ENCODE measurements at places on chromosomes 7 and 10.
A peak's percentile ranks its signal among the peaks of the same experiment; 100 is the strongest.

DNA sequence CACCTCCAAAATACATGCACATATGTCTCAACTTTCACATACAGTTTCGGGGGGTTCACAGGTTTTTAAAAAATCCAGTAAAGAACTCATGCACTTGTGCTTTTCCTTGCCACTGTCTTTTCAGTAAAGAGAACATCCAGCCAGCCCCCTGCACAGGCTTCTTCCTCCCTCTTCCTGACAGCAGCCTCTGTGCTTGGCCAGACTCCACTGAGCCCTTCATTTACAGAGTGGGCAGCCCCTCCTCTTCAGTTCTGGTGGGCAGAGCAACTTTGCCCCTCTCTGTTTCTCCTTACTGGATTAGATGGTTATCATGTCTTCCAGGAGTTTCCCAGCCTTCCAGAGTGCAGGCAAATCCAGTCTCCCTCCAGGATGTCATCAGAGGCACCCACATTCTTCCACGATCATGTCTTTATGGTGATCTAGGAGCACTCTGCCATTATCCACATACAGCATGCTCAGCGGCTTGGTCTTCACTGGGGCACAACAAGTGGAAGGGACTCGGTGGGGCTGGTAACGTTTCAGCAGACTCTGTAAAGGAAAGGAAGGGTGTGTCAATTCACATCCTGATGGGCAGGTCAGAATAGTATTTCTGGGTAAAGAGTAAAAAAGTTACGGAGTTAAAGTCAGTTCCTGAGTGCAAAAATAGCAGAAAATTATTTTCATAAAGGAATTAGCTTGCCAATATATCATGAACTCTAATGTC, 8.8 kb downstream of the NODAL start:
- no peak for DNase-seq

- no peak for DNase-seq
These were observed 786.6 kb downstream of the LRMDA start for GRCh38 chr10:76218035-76218434.

- no peak for DNase-seq
These were observed 10.3 kb downstream of the CRHR2 start for GRCh38 chr7:30671793-30672465.

DNA sequence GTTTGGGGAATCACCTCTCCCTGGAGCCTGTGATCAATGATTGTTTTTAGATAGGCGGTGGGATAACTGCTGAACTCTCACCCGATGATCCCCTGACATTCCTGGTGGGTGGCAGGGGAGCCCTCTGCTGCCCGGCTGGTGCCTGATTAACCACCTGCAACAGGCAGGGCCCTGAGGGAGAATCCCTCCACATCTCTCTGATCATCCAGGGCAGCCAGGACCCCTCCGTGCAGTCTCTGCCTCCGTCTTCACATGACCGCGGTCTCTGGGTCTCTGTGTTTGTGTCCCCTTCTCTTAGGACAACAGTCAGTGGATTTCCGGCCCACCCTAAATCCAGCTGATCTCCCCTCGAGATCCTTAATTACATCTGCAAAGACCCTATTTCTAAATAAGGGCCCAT, 17.4 kb downstream of the CALML5 start:
- no peak for DNase-seq

DNA sequence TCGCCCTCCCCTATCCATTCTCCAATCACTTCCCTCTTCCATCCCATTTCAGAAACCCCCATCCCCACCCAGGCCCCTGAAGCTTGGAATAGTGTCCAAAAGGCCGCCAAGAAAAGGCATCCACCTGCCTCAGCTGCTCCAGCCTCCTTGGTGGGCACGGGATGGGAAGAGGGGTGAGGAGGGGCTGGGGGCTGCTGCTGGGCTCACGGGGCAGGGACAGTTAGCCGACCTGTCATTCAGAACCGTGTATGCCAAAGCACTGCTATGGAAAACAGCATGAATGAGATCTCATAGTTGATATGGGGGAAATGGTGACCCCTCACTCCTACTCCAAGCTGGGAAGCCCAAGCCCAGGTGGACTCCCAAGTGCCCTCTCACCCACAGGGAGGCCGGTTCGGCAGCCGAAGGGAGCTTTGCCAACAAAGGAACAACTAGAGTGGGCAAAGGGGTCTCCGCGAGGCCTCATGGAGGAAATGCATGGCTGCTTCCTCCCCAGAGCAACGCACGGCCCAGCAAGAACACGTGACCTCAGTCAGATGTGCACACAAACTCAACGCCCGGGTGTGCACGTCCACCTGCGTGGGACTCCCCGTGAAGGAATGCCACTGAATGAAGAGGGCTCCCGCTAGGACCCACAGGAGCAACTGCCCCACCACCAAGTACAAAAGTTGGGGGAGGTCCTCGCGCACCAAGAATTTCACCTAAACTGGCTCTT, 52.5 kb downstream of the EBF3 start:
- DNase-seq, result no peak

DNA sequence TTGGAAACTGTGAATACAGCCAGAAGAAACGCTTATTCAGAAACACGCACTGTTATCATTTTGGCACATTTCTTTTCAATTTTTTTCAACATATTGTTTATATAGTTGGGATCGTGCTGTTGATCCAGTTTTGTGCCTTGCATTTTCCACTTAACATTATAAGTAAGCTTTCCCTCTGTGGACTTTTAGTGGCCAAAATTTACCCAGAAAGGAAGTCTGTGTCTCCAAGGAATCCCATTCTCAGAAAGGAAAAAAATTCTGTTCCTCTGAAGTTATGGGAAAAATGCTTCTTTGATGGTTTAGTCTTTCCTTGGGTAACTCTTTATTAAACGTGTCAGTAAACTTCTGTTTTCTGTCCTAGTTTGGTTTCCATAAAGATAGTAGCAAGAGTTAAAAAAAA, 280.0 kb downstream of the REEP3 start:
- DNase-seq, result no peak

- DNase-seq, result no peak
These were observed 20.7 kb downstream of the AVL9 start for GRCh38 chr7:32515890-32516550.

- no peak for DNase-seq
These were observed 110.2 kb downstream of the SEM1 start for GRCh38 chr7:96599288-96599936.

- DNase-seq, result no peak
These were observed 49.0 kb upstream of the TPK1 start for GRCh38 chr7:144884896-144885295.

- no peak for DNase-seq
These were observed 126.5 kb downstream of the MYL10 start for GRCh38 chr7:101502466-101503098.

- DNase-seq, result no peak
These were observed 3.7 kb downstream of the SAMD8 start for GRCh38 chr10:75115137-75115536.

- DNase-seq, result no peak
These were observed 15.2 kb downstream of the IL2RA start for GRCh38 chr10:6046773-6047611.

- DNase-seq, result no peak
These were observed 271.9 kb downstream of the ADARB2 start for GRCh38 chr10:1465418-1465911.

- no peak for DNase-seq
These were observed 36.9 kb upstream of the KDM7A start for GRCh38 chr7:140213684-140214074.

DNA sequence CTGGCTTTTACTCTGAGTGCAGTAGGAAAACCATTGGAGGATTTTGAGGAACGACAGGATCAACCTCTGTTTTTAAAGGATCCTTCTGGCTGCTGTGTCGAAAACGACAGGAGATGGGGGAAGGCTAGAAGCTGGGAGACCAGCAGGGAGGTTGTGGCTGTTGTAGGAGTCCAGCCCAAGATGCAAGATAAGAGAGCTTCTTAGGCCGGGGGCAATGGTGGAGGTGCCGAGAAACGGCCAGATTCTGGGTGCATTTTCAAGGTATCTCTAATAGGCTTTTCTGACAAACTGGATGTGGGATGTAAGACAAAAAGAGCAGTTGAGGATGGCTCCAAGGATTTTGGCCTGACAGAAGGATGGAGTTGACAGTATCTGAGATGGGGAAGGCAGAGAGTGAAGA, 10.3 kb upstream of the PVRIG start:
- DNase-seq, result no peak

DNA sequence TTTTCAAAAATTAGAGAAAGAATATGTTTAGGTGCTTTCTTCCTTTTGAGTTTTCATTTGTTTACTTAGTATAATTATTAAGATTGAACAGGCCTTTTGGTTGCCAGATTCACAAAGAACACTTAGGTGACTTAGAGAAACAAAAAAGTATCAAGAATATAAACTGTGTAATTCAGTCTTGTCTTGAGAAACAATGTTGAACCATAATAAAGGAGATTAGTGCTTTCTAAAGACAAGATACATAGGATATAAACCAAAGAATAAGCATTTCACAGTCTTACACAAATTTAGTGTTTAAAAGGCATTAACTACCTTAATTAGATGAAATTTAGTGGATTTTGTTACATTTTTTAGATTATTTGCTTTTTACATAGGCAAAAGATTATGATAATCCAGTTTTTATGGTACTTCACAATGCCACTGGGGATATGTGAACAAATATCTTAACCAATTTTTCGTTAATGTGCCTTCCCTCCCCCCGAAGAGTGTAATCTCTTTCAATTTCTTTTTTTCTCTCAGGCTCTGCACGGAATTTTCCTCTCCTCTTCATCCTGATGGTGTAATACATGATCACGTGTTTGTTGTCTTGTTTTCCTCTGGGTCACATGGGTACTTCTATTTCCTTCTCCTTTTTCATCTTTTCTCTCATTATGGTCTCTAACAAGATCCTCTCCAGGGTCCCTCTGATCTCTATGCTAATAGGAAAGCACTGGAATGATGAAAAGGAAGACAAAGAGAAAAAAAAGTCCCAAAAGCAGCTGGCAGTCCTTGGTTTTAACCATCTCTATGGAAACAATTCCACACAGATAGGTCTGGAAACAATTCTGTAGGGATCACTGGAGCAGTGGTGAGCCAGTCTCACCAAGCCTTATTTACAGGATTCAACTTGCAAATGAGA, 3.7 kb upstream of the HNRNPH3 start:
- DNase-seq, result no peak

- no peak for DNase-seq
These were observed 17.1 kb downstream of the CNNM1 start for GRCh38 chr10:99346247-99346646.

- DNase-seq, result no peak
These were observed 209.1 kb upstream of the PODXL start for GRCh38 chr7:131765575-131765974.

DNA sequence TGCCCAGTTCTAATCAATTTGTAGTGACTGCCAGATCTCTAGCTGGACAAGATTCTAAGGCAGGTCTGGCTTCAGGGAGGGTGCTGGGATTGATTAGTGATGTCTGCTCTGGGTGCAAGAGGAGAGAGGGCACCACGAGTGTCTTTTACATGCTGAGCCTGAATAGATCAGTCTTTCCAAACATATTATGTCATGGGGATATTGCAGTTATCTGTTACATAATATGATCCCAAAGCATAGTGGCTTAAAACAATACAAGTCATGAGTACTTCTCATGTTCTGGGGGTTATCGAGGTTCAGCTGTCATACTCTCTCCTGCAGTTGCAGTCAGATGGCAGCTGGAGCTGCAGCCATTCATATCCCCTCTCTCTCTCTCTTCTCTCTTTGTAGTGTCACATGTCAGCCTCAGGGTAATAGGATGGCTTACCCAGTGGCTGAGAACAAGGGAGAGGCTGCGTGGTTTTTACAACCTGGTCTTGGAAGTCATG, 26.0 kb downstream of the SLC29A3 start:
- no peak for DNase-seq

GRCh38 chr10:22849077-22849805, 78.6 kb upstream of the ARMC3 start:
- DNase-seq, result peak; percentile 20

DNA sequence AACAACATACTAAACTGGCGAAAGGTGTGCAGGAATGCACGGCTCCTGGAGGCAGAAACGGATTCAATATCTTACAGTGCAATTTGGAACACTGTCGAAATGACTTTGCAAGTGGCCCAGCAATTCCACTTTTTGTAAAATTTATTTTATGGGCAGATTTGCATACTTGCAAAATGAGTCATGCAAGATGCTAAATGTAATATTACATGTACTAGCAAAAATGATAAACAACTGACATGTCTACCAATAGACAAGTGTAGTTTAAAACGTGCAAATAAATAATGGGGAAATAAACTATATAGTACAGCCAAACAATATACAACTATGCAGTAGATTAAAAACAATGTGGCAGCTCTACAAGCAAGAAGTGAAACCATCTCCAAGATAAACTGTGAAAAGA, 97.7 kb downstream of the ARHGAP12 start:
- DNase-seq, result no peak

- DNase-seq, result no peak
These were observed 7.1 kb downstream of the CABCOCO1 start for GRCh38 chr10:61669849-61670248.

- DNase-seq, result no peak
These were observed 30.0 kb upstream of the INHBA start for GRCh38 chr7:41732843-41733306.

DNA sequence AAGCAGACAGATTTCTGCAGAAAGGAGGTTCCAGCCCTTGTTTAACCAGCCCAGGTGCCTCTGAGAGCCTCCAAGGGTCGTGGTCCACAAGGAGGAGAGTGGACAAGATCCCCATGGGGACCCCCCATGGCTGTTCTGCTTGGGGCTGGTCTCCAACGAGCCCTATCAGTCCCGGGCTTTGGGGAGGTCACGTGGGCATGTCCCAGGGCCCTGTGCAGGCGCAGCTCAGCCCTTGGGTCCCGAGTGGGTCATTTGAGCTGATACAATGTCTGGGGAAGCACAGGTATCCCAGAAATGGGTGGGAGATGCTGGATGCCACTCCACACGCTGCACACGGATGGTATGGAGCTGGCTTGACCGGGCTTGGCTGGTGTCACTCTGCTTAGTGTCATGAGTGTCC, 57.8 kb downstream of the NPTX2 start:
- DNase-seq, result no peak

- DNase-seq, result no peak
These were observed 486.8 kb upstream of the ANKRD30A start for GRCh38 chr10:36638462-36639155.

DNA sequence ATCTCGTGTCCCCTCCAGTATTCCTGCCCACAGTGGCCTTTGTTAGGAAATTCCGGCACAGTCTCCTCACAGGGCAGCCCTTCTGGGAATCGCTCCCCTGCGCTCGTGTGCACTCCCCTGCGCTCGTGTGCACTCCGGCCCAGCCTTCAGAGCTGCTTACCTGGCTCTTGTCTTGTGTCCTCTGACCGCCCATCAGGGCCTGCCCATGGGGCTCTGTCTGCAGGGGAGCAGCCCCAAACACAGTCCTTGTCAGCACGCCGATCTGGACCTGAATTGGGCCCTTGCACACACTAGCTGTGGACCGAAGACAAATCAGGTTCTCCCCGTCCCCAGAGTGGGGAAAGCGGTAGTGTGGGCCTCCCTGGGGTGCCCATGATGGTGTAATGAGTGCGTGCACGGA, 179.4 kb downstream of the CUX1 start:
- DNase-seq, result no peak
